ENCODE measurements at places on chromosomes 5 and 9.
A peak's percentile ranks its signal among the peaks of the same experiment; 100 is the strongest.

- DNase-seq: no peak
These were observed 11.5 kb upstream of the NKX2-5 start for GRCh38 chr5:173246511-173246910.

DNA sequence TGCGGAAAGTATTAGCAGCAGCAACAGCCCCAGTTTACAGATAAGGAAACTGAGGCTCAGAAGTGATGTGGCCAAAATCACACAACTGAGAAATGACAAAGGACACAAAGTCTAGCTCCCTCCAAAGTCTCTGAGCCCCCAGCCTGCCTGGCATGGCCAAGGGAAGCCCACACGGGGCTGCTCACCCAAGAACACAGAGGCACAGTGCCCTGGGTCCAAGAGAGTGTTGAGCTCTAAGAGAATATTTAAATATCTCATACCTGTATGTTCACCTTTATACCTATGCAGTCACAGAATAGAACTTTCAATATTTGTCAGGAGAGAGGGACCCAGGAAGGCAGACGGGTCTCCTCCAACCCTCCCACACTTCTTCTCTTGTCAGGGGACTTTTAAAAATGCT is 16.6 kb downstream of the VAV2 start:
- DNase-seq: no peak

DNA sequence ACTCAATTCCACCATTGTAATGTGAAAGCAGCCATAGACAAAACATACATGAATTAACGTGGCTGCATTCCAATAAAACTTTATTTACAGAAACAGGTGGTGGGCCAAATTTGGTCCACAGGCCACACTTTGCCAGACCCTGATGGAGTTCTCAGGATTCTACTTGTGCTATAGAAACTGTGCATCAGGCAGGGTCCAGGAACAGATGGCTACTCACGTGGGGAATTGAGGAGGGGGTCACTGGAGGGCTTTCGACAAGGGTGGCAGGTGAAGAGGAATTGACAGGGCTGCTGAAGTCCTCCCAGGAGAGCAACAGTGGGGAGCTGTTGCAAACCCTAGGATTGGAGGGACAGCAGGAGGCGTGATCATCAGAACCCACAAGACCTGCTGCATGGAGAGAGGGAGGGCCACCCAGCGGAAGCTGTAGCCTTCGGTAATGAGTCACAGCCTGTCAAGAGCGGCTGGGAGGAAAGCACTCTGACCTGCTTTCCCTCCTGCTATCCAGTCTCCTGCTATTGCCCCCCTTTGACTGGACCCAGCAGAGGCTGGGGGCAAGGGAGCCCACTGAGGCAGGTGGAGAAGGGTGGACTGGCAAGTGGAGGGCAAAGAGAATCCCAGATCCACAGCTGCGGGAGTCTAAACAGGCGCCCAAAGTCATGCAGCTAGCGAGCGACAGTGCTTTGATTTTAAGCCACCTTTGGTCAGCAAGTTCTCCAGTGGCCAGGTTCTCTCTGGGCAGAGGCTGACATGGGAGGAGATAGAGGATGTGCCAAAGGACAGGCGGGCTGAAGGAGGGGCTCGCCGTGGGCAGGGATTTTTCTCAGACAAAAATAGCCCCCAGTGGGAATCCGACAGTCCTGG is 138.3 kb upstream of the SMIM23 start:
- DNase-seq: peak; percentile 42

GRCh38 chr9:32579706-32580331 is 6.9 kb upstream of the NDUFB6 start:
- DNase-seq: peak; percentile 77

DNA sequence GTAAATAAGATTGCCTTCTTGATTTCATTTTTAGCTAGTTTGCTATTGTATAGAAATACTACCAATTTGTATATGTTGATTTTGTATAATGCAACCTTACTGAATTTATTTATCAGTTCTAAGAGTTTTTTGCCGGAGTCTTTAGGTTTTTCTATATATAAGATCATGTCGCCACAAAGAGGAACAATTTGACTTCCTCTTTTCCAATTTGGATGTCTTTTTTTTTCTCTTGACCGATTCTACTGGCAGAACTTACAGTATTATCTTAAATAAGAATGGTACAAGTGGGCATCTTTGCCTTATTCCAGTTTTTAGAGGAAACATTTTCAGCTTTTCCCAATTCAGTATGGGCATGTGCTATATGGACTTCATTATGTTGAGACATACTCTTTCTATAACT is 624.7 kb upstream of the ACO1 start:
- no peak for DNase-seq

GRCh38 chr5:66644111-66644510 is 47.9 kb downstream of the MAST4 start:
- no peak for DNase-seq

GRCh38 chr5:94103514-94104245 is 362.3 kb upstream of the POU5F2 start:
- DNase-seq: no peak

DNA sequence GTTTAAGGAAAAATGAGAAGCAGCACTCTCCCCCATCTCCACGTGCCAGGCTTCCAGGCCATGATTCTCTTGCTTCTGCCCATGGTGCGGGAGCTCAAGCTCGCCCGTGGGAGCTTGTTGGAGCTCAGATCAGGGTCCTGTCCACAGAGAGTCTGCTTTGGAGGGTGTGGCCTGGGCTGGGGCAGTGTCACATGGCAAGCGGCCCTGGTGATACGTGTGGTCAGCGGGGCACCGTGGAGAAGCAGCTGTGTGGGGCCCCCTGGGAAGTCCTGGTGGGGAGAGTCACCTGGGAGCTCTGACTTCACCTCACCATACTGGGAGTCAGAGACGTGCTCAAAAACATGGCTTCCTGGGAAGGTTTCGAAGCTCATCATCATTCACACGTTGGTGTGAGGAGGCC is 275.3 kb downstream of the GADD45G start:
- no peak for DNase-seq

- DNase-seq: no peak
These were observed 45.1 kb upstream of the ROR2 start for GRCh38 chr9:91995000-91995655.

- no peak for DNase-seq
These were observed 495.4 kb downstream of the MAT2B start for GRCh38 chr5:164000819-164001218.

DNA sequence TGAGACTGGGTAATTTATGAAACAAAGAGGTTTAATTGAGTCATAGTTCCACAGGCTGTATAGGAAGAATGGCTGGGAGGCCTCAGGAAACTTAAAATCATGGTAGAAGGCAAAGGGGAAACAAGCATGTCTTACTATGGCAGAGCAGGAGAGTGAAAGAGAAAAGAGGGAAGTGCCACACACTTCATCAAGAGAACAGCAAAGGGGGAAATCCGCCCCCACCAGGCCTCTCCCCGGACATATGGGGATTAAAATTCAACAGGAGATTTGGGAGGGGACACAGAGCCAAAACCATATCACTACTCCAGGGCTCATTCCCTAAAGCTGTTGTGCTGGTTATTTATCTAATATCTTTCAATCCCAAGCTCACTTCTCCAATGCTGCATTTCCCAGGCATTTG is 50.2 kb upstream of the NR3C1 start:
- DNase-seq: no peak

GRCh38 chr5:123460296-123460729 is 37.1 kb upstream of the CEP120 start:
- peak; percentile 46 for DNase-seq

DNA sequence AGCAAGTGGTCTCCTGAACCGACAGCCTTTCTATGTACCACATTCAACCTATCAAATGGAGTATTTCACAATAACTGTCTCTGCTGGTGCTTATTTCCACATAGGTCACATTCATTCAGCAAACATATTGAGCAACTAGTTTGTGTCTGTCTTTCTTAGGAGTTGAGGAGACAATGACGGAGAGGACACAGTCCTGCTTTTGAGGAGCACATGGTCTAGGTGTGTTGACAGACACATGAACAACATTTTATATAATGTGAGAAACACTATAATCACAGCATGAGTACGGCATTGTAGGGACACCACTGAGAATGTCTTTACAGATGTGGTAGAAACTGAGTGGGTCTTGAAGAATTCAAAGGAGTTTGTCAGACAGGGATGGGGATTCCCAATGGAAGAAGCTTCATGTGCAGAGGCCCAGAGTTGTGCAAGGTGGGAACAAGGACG is 28.5 kb downstream of the NFIL3 start:
- DNase-seq: peak; percentile 87

DNA sequence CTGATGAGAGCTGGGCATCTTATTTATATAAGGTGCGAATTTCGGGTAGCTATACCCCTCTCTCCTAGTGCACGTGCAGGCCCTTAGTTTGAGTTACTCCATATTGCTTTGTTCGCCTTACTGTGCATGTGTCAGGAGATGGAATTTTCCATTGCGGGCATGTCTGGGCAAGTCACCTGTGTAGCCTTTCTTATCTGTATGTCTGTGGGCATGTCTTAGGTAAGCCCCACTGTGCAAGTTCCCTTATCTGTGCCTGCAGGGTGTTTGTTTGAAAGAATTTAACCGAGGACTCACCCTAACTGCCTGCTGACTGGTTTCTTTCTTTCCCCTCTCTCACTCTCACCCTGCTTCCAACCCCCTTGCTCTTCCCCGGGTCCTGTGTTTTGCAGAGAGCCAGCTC is 140.7 kb upstream of the RANBP3L start:
- DNase-seq: no peak

GRCh38 chr5:125281667-125282066 is 535.2 kb upstream of the ZNF608 start:
- DNase-seq: no peak

DNA sequence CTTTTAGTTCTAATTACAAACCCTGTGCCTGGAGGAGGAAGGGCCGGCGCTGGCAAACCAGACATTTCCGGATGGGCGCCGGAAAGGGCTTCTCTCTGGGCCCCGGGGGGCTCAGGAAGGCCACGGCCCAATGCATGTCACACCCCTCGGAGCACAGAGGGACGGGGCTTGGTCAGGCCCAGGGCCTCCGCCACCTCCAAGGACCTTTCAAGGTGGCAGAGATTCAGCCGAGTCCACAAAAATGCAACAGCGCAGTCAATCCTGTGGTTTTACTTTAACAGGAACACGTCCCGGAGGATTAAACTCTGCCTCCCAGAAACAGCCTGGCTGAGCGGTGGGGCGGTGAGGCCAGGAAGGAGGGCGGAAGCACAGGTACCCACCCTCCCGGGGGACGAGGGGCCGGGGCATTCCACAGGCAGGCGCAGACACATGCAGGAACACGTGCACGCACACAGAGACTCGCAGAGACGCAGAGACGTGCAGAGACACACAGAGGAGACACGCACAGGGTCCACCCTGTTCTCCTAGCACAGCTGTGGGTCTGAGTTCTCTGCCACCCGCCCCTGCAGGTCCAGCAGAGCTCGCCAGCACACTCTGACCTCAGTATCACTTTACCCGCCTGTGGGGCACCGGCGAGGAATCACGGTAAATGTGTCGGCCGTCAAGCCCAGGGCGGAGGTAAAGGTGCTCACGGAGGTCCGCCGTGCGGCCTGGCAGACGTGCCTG is 23.0 kb downstream of the SLC9A3 start:
- no peak for DNase-seq

DNA sequence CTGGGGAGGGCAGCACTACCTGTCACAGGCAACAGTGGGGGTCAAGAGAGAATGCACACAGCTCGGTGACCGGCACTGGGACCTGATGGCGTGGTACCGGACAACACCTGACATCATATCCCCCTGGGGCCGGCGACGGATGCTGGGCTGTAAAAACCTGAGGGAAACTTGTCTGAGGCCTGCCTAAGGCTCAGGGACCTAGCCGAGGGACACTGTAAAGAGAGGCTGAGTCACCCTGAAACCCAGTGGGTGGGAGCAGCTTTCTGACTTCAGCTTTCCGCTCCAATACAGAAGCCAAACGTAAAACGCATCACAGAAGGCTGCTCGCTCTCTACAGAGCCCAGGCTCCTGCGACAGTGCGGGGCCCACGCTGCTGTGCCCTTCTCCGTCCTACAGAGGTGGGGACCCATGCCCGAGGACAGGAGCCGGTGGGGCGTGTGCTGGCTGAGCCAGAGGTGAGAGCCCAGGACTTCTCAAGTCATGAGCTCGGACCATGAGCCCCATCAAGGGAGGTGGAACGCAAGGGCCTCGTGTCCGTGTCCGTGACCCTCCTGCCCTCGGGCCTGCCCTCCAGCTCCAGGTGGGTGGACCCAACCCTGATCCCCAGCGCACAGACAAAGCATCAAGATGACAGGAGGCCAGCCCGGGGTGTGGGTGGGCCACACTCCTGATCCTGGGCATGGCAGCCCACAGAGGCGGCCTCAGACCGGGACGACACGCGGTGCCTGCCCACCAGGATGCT is 5.3 kb downstream of the RALGDS start:
- DNase-seq: no peak

DNA sequence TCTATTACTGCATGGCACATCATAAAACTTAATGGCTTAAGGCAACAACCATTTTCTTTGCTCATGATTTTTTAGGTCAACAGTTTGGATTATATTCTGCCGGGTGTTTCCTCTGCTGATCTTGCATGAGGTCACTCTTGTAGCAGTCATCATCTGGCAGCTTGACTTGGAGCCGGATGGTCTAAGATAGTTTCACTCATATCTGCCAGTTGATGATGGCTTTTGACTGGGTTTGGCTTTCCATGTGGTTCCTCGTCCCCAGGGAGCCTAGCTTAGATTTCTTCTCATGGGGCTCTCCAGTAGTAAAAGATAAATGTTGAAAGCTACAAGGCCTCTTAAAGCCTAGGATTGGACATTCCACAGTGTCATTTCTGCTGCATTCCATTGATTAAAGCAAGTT is 27.4 kb downstream of the LNPEP start:
- DNase-seq: peak; percentile 66

DNA sequence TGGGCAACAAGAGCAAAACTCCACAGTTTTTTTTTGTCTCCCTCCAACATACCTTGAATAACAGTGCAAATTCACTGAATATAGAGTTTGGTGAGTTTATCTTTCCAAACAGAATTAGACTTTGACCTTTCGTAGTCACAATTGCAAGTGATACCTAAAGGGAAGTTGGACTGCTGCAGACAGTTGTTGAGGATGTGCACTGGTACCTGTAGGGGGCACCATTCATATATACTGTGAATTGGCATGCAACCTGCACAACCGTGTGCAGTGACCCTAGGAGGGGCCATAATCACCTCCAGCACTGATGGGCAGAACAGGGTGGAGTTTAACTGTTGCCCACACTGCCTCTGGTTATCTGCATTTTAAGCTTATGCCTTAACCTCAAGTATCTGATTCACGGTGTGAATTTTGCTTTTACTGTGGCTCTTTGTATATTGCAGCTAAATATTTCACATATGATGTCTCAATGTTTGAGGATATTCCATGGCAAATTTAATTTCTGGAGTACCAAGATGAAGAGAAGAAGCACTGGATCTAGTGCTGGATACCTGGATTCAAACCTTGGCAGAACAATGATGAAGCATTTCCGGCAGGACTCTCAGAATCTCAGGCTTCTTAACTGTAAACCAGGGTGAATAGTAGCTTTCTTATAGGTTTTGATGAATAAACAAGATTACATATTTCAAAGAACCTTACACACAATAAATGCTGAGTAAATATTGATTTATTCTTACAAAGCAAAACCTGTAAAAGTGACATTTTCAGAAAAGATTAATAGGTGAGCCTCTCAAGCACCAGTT is 144.3 kb downstream of the ACTBL2 start:
- DNase-seq: peak; percentile 57

- peak; percentile 70 for DNase-seq
These were observed 148.5 kb downstream of the ISOC1 start for GRCh38 chr5:129243039-129243438.

GRCh38 chr5:136011414-136012001 is 17.3 kb upstream of the TGFBI start:
- peak; percentile 83 for DNase-seq

- no peak for DNase-seq
These were observed 77.0 kb downstream of the ANKRD55 start for GRCh38 chr5:56155992-56156584.

GRCh38 chr5:153775923-153776322 is 262.8 kb downstream of the FAM114A2 start:
- DNase-seq: no peak

- no peak for DNase-seq
These were observed 608.1 kb downstream of the PDE4D start for GRCh38 chr5:59285300-59286016.

Measured in fibroblast of pulmonary artery (primary cell).